Right ventricle myocardium inferior (tissue), 1 donor: ENCODE measurements at places on chromosomes 1 and 21. TPM values are rescaled to one million over a fixed set of nuclear protein-coding genes. Genes with fewer than 3 reads are reported as not detected.
A peak's percentile ranks its signal among the peaks of the same experiment; 100 is the strongest.

The KRTAP19-6 gene
- not detected for total RNA-seq

The NBPF6 gene
- not detected for total RNA-seq

The CHI3L2 gene
- total RNA-seq: 7.5 TPM

The CACNA1E gene
- total RNA-seq: 3.7 TPM

The IL20 gene
- not detected for total RNA-seq

The SLC5A3 gene
- total RNA-seq: 6.2 TPM

The GUCA2B gene
- not detected for total RNA-seq

The CD48 gene
- total RNA-seq: 2.0 TPM

The MAGI3 gene
- total RNA-seq: 4.6 TPM

The LCE2C gene
- not detected for total RNA-seq

The EVI5 gene
- total RNA-seq: 20.0 TPM

The DPT gene
- total RNA-seq: 42.0 TPM

The KRTAP7-1 gene
- not detected for total RNA-seq

The C1orf167 gene
- 5.0 TPM for total RNA-seq

The CNIH3 gene
- total RNA-seq: 1.2 TPM

The ZBTB8A gene
- 2.8 TPM for total RNA-seq

The DMAP1 gene
- total RNA-seq: 27.5 TPM

- DNase-seq: no peak
These were observed at the start of gene PCP4L1 for GRCh38 chr1:161258439-161259344. Gene PCP4L1, plus strand, starts transcription at chr1:161258745. Its CDS starts 230 bp downstream, at chr1:161258975.

- no peak for DNase-seq
These were observed 3.0 kb upstream of the XKR8 start for GRCh38 chr1:27956761-27957160.

GRCh38 chr21:26397545-26397944 is 175.5 kb downstream of the CYYR1 start:
- no peak for DNase-seq

DNA sequence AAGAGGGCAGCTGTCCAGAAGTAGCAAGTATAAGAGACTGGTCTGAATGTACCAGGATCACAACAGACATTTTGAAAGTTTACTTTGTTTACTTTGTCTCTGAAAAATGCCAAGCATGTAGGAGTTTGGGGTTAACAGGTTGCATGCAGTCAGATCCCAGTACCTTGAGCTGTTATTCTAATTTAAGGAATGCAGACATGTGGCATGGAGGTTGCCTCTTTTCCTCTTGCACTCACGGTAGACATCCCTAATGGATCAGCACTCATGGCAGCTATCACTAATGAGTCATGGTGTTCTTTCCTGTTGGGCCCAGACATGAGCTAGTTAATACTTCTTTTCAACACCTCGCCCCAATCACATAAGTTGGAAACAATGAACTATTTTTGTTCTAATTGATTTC is 67.3 kb downstream of the GADD45A start:
- DNase-seq: no peak

DNA sequence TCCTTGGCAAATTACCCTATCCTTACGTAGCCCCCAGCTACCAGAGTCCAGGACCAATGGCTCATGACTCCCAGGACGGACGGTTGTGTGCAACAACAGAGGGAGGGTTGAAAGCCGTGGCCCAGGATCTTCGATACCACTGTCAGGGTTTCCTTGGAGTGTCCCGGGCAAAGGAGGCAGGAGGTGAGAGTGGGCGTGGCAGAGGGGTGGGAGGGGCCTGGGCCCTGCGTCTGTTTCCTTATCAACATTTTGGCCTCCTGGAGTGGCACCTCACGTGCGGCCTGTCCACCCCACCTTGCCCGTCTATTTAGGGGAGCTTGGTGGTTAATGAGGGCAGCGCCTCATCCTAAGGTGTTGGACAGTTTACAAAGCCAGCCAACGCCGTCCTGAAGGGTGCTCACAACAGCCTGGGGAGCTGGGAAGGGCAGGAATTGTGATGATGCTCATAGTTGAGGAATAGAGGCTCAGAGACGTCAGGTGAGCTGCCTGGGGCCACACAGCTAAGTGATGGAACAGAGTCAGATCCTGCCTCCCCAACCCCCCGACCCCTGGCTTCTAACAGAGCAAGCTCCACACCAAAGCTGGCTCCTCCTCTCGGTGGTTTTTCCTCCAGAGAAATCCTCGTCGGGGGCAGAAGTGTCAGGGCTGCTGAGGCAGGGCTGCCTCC is 17.4 kb upstream of the ARHGEF10L start:
- DNase-seq: no peak

DNA sequence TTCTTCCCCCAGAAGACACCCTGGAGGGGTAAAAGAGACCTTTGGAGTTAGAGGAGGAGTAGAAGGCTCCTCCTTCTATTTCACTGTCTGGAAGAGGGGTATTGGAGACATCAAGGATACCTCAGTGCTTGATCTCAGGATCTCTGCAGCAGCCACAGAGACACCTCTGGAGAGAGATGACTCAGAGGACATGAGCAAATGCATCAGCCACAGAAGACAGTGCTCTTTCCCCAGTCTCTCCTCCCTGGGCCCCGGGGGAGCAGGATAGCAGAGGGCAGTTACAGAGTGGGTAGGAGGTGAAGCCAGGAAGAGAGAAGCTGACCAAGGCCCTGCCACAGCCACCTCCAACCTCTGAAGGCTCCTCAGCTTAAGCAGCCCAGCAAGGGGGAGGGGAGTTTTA is 15.3 kb upstream of the TEDDM1 start:
- DNase-seq: no peak

GRCh38 chr1:224980181-224980580 is 50.7 kb downstream of the DNAH14 start:
- DNase-seq: no peak

- DNase-seq: no peak
These were observed 2.2 kb upstream of the UBE2J2 start for GRCh38 chr1:1275836-1276235.

GRCh38 chr1:217354895-217355294 is 276.0 kb downstream of the GPATCH2 start:
- DNase-seq: no peak

- no peak for DNase-seq
These were observed 128.5 kb downstream of the ZNF281 start for GRCh38 chr1:200281201-200281835.

DNA sequence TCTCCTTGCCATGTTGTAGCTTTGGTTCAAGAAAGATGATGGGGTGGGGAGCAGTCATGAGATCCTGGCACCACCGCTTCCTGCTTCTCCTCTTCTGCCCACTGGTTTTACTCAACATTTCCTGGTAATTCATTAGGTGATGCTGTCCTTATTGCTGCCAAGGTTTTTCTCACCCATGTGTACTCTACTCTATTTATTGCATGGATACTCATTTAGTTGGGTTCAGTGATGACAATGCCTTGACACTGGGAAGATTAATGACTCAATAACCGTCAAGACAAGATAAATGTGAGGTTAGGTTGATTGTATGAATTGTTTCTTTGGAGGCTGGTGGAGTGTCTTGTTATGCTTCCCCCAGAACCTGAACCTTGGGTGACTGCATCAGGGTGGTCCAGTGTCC is 484.2 kb downstream of the SIPA1L2 start:
- no peak for DNase-seq

- no peak for DNase-seq
These were observed 709 bp upstream of the SLC41A1 start for GRCh38 chr1:205813755-205814058.

- DNase-seq: no peak
These were observed 1.9 kb downstream of the RGS18 start for GRCh38 chr1:192160196-192160595.

GRCh38 chr1:206083750-206084149 is 30.8 kb downstream of the RHEX start:
- no peak for DNase-seq

DNA sequence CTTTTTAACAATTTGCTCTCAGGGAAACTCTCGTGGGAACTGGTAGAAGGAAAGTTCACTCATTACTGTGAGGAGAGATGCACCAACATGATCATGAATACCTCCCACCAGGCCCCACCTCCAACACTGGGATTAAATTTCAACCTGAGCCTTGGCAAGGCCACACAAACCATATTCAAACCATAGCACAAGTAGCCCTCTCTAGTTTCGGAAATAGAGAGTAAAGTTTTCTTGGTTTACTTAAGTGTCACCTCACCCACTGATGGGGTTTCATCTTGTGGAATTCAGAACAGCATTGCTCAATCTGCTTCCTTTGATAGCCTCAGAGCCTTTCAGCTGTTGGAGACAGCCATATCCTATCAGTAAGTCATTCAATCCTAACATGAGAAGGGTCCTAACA is 25.5 kb upstream of the CCSAP start:
- DNase-seq: no peak

DNA sequence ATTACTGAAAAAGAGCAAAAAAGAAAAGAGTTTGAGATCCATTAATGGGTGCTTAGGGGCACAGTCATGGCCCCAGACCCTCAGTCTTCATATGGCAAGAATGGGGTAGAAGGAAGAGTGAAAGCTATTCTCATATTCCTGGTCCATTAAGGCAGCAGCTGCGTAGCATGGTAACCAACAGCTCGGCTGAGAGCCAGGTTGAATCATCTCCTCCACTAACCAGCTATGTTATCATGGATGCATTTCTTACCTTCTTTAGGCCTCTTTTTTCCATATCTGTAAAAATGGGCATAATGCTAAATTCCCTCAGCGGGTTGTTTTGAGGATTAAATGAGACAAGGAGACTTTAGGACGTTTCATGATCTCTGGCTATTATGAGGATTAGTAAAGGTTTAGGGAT is 15.0 kb upstream of the SARS1 start:
- no peak for DNase-seq

DNA sequence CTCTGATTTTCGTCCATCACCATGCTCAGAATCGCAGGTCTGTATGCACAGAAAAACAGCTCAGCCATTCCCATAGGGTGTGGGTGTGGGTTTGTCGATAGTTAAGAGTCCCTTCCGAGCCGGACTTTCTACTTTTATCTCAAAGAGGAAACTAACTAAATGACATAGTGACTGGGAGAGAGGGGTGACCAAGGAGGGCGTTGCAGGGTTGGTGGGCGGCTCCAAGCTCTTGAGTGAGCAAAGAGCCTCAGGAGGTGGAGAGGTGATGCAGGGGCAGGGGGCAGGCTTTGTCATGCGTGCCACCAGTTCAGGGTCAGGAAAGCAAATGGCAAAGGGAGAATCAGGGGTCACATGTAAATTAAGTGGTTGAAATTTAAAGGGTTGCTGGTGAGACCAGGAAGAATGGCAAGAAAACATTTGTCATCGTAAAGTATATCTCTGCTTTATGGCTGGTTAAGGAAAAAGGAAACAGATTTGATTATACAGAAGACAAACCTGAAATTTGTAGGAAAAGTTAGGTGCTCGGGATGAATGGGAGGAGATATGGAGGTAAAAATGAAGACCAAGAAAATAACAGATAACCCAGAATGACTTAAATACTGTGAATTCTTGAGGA is 249.0 kb downstream of the SETD4 start:
- DNase-seq: no peak

- no peak for DNase-seq
These were observed 270.0 kb downstream of the AKT3 start for GRCh38 chr1:243580072-243580471.

GRCh38 chr1:93106226-93106625 is 27.1 kb downstream of the MTF2 start:
- no peak for DNase-seq

- DNase-seq: no peak
These were observed 36.8 kb upstream of the PLA2G2C start for GRCh38 chr1:20223106-20223505.

DNA sequence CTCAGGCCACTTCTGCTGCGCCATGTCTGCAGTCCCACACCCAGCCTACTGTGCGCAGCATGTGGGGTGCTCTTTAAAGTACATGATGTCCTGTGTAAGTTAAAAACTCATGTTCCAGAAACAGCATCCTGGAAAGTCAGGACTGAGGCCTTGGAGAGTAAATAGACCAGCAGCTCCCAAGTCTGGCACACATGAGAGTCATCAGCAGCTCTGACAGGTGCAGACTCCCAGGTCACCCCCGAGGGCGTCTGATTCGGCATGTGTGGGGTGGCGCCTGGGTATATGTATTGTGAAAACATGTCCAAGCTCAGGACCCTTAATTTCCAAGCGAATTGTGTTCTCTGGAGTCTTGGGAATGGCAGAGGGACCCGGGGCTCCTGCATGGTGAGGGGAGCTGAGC is 120.1 kb upstream of the RUNX3 start:
- no peak for DNase-seq

DNA sequence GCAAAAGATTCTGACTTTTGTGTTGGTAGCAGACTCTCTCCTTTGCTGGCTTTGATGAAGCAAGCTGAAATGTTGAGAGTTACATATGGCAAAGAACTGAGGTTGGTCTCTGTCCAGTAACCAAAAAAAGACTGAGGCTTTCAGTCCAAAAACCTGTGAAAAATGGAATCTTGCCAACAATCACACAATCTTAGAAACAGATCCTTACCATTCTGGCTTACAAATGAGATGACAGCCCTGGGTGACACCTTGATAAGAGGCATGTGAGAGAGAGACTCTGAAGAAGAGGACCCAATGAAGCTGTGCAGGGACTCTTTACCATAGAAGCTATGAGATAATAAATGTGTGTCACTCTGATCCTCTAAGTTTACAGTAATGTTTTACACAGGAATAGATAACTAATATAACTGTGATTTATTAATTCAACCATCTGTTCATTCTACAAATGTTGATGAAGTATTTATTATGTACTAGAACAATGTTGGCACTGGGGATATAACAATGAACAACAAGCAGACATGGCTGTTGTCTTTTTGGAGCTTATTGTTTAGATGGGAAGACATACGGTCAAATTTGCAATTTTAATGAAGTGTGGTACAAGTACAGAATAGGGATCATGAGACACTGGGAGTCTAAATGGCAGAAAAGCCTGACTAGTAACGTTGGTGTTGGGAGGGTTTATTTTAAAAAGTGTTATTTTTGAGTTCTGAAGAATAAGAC is 251.0 kb downstream of the OLFM3 start:
- no peak for DNase-seq

DNA sequence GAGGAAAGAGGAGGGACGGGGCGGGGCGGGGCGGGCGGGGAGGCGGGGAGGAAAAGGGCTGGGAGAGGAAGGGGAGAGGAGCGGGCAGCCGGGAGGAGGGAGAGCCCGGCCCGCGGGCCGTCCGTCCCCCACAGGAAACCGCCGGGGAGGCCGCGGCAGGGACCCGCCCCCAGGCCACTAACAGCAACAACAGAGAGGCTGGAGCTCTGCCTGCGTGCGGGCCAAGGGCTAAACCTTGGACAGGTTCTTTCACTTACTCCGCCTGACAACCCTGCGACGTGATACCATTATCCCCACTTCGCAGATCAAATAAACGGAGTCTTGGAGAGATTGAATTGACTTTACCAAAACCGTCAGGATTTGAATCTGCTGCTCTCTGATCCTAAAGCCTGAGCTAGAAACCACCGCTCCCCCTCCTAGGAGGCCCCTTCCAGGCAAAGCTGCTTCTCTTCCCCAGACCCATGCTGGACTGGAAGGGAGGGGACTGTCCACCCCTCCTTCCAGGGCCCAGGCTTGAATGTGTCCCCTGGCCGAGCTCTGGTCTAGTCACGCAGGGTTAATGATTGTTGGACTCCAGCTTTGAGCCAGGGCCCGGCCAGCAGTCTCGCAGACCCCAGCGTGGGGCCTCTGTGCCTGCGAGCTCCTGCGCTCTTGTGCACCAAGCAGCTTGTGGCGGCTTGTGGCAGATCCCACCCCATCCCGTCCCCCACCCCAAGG is at the start of gene EVA1B:
Gene EVA1B, minus strand, starts transcription at position 10 of the 717 bp plus-strand sequence. CDS start 608 bp downstream, outside the sequence.
- DNase-seq: peak; percentile 90

GRCh38 chr1:172145231-172145651 is 275.2 kb upstream of the C1orf105 start:
- no peak for DNase-seq

GRCh38 chr21:29293495-29293894 is 5.2 kb upstream of the BACH1 start:
- DNase-seq: no peak

GRCh38 chr1:21305155-21305899 is 15.1 kb upstream of the ECE1 start:
- peak; percentile 4 for DNase-seq

GRCh38 chr1:7520496-7520895 is 250.6 kb upstream of the VAMP3 start:
- DNase-seq: no peak
